ENCODE measurements at places on chromosomes 5 and 9. TPM values are rescaled to one million over a fixed set of nuclear protein-coding genes. Genes with fewer than 3 reads are reported as not detected.

- no peak for DNase-seq
These were observed 161.8 kb downstream of the PJA2 start for GRCh38 chr5:109247986-109248385.

GRCh38 chr5:6576861-6577501 is 55.9 kb downstream of the NSUN2 start:
- DNase-seq, result no peak

DNA sequence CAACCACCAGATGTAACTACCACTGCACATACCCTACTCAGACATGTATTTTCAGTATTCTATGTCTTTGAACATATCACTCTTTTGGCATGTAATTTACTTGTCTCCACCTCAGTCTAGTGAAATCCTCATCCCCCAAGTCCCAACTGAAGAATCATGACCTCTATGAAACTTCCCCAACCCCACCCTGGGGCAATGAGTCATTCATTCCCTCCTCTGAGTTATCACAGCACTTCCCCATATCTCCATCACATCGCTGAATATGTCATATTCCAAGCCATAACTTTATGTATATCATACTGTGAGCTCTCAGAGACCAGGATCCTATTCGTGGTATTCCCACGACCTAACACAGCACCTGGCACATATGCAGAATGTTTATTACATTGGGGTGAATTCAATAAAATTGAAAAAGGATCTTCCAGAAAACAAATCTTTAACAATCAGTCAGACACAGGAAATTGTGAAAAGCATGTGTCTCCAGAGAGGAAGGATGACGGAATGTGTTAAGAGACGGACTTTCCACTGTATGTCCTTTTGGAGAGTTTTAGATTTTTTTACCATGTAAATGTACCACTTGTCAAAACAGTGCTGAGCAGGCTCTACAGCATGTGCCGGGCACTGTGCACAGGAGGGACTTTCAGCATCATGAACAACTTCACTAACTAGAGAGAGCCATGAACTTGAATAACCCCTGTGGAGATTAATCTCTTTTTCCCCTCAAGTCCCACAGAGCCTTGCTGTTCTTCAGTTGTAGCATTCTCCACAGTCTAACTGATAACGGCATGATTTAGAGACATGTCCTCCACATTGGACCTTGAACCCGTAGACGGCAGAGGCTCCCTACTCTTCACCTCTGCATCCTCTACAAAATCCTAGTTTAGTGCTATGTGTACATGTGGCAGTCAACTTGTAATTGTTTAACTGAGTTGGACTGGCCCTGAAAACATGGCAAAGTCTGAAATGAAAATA is 213.5 kb downstream of the GLIS3 start:
- no peak for DNase-seq

- DNase-seq, result no peak
These were observed 236.5 kb upstream of the IL12B start for GRCh38 chr5:159566832-159567231.

TMEM252 gene
- total RNA-seq, result not detected

GRCh38 chr5:175831507-175831906 is 39.9 kb upstream of the CPLX2 start:
- DNase-seq, result no peak

ANKRD34B gene
- not detected for total RNA-seq

SPATA31A3 gene
- total RNA-seq, result not detected

ISL1 gene
- total RNA-seq, result not detected

FOXD4L6 gene
- total RNA-seq, result not detected

GRM6 gene
- not detected for total RNA-seq

DNA sequence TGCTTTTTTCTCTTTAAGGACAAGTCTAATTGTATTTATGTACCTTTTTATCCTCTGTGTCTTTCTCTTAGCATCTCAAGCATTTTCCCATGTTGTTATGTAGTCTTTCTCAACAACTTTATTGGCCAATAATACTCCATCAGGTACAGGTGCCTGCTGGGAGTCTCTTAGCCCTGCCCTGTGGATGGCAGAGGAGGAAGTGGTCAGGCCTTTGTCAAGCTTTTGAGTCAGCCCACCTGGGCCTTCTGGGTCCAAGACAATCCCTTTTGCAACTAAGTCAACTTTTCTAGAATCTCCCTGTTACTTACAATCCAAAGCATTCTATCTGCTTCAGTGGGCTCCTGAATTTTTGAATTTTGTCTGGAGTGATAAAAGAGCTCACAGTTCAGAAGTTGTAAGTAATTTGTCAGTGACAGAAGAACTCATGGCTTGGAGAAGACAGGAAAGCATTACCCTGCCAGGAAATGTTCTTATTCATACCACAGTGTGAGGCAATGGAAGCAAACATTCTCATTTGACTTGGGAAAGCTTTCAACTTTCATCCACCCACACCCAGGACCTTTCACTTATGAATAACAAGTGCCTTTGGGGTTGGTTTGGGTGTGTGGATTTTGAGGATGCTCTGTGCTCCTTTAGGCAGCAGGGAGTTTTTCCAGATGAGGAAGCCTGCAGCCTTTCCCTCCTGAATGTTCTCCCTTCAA is 200.0 kb upstream of the S1PR3 start:
- no peak for DNase-seq

Measured in esophagus squamous epithelium (tissue), 5 donors.